ENCODE measurements at places on chromosomes 4 and X.

DNA sequence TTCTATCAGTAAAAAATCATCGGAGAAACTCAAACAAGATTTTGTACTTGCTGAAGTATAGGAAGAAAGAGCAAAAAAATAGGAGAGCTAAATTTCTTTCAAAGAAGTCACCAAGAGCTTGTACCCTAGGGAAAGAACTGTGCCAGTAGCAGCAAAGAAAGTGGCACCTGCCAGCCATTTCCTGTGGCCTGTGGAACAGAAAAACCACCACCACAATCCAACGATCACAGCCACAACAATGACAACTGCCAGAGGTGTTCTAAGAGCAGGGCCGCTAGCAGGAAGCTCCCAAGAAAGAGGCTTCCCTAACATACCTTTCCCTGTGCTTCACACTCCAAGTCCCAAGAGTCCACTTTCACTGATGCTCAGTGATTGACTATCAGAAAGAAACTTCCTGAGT is 266.1 kb upstream of the GPC4 start:
- no peak for DNase-seq

DNA sequence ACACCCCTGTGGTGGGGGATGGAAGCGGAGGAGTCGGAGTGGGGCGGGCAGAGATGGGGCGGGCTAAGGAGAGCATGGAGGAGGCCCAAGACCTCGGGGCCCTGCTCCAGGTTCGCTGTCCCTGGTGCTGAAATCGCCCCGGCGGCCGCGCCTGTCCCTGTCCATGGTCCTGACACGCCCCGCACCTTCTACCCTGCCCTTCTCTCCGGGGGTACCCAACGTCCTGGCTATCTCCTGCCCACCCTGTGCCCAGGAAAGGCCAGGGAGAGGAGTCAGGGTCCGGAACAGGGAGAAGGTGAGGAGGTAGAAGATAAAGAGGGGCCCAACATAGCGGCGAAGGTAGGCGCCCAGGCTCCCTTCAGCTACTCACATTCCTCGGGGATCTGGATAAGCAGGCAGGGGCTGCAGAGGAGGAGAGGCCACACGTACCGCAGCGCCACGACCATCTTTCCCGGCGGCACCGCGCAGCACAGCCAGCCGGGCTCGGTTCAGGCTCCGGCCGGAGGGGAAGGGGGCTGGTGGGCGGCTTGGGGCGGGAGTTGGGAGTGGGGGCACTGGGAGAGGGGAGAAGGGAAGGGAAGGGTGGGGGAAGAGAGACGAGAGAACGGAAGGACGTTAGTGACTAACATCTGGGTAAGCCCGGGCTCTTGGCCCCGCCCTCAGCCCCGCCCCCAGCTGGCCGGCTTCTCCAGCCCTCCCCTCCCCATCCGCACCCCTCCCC is 10.4 kb downstream of the L1CAM start:
- DNase-seq, result peak; percentile 7

GRCh38 chrX:16985286-16985685 is 38.8 kb downstream of the REPS2 start:
- DNase-seq, result no peak

DNA sequence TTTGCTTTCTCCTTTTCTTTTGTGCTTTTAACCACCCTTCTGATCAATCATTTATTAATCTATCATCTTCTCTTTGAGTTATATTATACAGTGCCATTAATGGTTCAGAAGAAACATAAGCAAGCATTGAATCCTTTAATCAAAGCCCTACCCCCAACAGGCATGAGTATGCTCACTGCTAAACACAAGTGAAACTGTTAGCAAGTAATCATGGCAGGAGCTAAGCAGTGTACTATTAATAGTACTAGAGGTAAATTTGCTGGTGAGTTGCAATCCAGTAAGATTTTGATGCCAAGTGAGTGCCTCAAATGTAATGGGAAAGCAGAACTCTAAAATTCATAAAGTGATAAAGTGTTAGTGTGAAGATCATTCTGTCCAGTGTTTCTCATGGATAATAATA is 57.2 kb downstream of the FNIP2 start:
- no peak for DNase-seq

DNA sequence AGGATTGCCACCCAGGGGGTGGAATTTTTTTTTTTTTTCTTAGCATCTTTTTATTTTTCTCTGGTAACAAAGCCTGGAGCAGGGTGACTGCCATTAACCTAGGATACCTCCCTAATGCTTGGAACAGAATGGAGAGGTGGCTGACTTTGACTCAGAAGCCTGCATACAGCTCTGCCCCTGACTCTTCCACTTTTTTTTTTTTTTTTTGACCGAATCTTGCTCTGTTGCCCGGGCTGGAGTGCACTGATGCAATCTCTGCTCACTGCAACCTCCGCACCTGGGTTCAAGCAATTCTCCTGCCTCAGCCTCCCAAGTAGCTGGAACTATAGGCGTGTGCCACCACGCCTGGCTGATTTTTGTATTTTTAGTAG is 341 bp upstream of the SLC2A9 start:
- DNase-seq, result no peak

- DNase-seq, result no peak
These were observed 53.8 kb upstream of the CLCN4 start for GRCh38 chrX:10103023-10103422.

GRCh38 chr4:182370491-182370890 is 127.3 kb downstream of the TENM3 start:
- DNase-seq, result no peak

GRCh38 chrX:71558920-71559319 is 19.3 kb upstream of the GCNA start:
- no peak for DNase-seq

DNA sequence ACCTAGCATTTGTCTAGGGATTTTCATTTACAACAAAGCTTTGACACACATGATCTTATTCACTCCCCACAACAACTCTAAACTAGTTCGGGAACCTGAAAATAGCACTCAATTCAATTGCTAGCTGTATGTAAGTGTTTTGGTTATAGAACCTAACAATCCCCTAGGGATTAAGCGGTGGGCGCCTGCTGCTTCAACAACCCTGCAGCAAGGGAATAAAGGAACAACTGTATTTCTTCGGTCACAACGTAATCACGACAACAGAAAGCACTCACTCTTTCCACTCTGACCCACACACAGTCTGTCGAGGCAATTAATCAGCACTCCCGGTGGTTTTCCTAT is 674 bp upstream of the DIAPH2 start:
- DNase-seq, result no peak

- DNase-seq, result no peak
These were observed 1494.5 kb downstream of the TECRL start for GRCh38 chr4:62914758-62915157.

- DNase-seq, result no peak
These were observed 5.8 kb downstream of the ABLIM2 start for GRCh38 chr4:8152865-8153257.

GRCh38 chr4:97530676-97531075 is 612.6 kb downstream of the STPG2 start:
- no peak for DNase-seq

GRCh38 chr4:75634951-75635350 is 4.6 kb upstream of the CDKL2 start:
- no peak for DNase-seq

DNA sequence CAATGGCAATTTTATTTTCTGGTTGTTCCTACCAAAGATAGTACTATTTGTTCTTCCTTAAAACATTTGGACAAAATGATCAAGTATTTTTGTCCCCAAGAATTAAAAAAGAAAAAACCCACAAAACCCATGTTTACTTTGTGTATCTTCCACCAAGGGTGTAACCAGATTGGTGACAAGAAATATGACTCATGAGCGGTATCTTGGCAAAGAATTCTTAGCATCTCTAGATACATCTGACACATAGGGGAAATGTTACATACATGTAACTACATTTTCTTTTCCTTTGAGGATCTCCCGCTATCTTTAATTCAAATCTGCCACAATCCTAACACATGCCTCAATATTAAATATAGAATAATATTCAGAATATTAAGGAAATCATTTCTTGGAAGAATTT is 78.7 kb downstream of the WDFY3 start:
- no peak for DNase-seq

- no peak for DNase-seq
These were observed 1678.8 kb upstream of the TENM3 start for GRCh38 chr4:180564448-180564847.

DNA sequence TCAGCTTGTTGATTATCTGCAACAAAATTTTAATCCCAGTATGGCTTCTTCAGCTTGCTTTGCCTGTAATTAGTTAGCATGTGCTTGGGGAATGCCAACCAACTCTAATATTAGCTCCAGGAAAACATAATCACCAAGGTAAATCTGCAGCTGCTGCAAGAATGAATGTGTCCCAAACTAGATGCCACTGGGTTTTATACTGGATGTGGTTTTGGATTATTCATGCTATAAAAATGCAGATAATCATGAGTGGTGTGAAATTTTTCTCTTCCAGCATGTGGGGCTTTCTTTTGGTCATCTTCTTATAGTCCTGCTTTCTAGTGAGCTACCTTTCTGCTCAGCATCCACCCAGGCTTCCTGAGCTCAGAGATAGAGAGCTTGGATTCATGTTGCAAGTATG is 295.9 kb upstream of the CASK start:
- DNase-seq, result no peak

All from substantia nigra (tissue), 51 donors.